ENCODE measurements at places on chromosomes 1 and 21.

- no peak overlapping the region for H3K27ac ChIP-seq
- no peak for DNase-seq
- H3K36me3 ChIP-seq, result no peaks in the 10 kb centered on the region
- H3K4me1 ChIP-seq, result no peaks in the 10 kb centered on the region
- H3K27me3 ChIP-seq, result no peaks in the 10 kb centered on the region
These were observed 885.3 kb downstream of the TTLL7 start for GRCh38 chr1:83113652-83114051.

DNA sequence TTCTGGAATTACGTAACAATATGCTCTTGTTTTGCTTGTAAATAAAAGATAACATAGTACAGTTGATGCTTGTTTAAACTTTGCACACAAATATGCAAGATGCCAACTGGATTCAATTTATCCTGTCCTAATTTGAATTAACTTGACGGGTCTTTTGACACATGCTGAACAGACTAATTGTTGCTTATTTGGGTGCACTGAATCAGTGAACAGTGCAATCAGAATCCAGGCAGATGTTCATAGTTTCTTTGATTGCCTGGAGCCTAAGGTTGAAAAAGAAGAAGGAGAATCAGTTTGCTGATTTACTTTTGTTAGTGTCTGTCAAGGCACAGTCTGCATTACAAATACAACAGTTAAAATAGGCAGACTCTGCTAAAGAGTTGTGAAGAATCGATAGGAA is 307.9 kb downstream of the COL11A1 start:
- H3K4me1 ChIP-seq, result no peaks in the 10 kb centered on the region
- H3K4me3 ChIP-seq, result no peak overlapping the region
- DNase-seq, result no peak
- H3K27ac ChIP-seq, result no peak overlapping the region
- H3K27me3 ChIP-seq, result no peaks in the 10 kb centered on the region

- H3K27ac ChIP-seq, result no peak overlapping the region
- H3K4me1 ChIP-seq, result no peaks in the 10 kb centered on the region
- peak; percentile 45 for DNase-seq
These were observed 1122.5 kb downstream of the NCAM2 start for GRCh38 chr21:22120616-22121266.

DNA sequence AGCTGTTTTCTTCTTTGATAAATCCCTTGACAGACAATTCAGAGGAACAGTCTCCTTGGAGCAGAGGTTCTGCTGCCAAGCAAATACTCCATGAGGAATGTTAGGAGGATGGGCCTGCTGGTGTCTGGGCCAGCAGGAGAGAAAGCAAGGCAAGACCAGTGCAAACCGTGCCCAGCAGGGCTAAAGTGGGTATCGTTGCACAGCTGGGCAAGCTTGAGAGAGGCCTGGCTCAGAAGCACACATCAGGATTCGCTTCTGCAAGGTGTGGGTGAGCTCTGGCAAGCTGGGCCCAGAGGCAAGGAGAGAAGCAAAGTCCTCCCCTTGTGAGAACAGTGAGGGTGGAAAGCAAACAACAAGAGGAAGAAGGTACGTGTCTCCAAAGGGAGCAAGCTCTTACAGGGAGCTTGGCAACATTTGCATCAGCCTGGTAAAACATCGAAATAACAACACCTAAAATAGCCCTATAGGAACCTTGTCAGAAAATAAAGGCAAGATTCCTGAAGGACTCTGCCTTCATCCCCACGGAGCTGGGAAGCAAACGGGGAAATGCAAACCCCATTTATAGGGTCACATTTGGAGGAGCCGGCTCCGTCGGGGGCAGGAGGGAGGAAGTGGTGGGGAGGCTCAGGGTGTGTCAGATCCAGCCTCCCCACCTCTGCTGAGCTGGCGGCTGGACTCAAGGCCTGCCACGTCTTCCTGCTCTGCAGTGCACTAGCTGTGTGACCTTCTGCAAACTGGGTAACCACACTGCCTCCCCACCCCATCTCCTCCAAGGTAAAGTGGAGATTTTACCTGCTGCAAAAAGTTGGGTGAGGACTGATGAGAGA is 62.3 kb upstream of the HIVEP3 start:
- no peaks in the 10 kb centered on the region for H3K36me3 ChIP-seq
- no peak overlapping the region for H3K4me3 ChIP-seq
- H3K27me3 ChIP-seq, result no peaks in the 10 kb centered on the region

- H3K4me1 ChIP-seq, result no peaks in the 10 kb centered on the region
- H3K4me3 ChIP-seq, result no peak overlapping the region
These were observed 81.3 kb upstream of the DUSP10 start for GRCh38 chr1:221823149-221823548.

DNA sequence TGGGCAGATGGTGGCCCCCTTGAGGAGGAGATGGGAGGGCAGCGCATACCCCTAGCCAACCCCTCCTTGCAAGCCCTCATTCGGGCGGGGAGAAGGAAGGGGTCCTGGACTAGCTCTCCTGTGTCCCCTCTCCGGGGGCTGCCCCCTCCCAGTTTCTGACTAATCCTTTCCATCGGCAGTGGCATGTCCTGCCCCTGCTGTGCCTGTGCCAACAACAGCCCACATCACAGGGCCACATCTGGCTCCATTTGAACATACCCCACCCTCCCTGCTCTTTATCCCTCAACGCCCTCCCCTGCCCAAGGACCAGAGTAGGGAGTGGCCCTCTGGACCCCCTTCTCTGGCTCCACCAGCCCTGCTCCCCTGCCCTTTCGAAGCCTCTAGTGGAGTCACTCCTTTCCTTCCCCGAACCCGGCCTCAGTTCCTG is 11.0 kb upstream of the LMNA start:
- no peak for DNase-seq
- H3K36me3 ChIP-seq, result no peaks in the 10 kb centered on the region
- H3K27me3 ChIP-seq, result no peaks in the 10 kb centered on the region
- H3K27ac ChIP-seq, result no peak overlapping the region
- peaks cover 35% of the 10 kb centered on the region for H3K4me1 ChIP-seq
- no peak overlapping the region for H3K4me3 ChIP-seq

GRCh38 chr1:227191607-227192006 is 126.7 kb downstream of the CDC42BPA start:
- no peak for DNase-seq
- H3K27ac ChIP-seq, result no peak overlapping the region
- no peak overlapping the region for H3K4me3 ChIP-seq
- no peaks in the 10 kb centered on the region for H3K36me3 ChIP-seq
- no peaks in the 10 kb centered on the region for H3K27me3 ChIP-seq

DNA sequence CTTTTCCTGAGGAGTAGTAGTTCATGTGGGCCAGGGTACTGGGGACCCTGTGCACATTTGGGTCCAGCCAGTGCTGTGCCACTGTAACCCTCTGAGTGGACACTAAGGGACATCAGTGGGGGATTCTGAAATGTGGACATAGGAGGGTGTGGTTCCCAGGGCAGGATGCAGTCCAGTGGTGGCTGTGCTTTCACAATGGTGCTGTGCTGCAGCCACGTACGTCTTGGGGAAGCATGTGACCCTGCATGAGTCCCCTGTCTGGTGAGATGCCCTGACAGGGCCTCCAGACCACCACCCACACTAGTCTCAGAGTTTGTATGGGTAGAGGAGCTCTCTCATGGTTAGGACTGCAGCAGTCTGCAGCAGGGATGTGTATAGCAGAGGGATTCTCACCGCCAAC is 37.8 kb upstream of the WNT2B start:
- H3K36me3 ChIP-seq, result no peaks in the 10 kb centered on the region
- no peaks in the 10 kb centered on the region for H3K27me3 ChIP-seq
- no peak overlapping the region for H3K27ac ChIP-seq
- H3K4me3 ChIP-seq, result no peak overlapping the region
- no peak for DNase-seq

- no peak overlapping the region for H3K27ac ChIP-seq
- peaks cover 11% of the 10 kb centered on the region for H3K4me1 ChIP-seq
- no peaks in the 10 kb centered on the region for H3K36me3 ChIP-seq
- H3K4me3 ChIP-seq, result no peak overlapping the region
These were observed 10.6 kb downstream of the TXNIP start for GRCh38 chr1:145985502-145986439.

DNA sequence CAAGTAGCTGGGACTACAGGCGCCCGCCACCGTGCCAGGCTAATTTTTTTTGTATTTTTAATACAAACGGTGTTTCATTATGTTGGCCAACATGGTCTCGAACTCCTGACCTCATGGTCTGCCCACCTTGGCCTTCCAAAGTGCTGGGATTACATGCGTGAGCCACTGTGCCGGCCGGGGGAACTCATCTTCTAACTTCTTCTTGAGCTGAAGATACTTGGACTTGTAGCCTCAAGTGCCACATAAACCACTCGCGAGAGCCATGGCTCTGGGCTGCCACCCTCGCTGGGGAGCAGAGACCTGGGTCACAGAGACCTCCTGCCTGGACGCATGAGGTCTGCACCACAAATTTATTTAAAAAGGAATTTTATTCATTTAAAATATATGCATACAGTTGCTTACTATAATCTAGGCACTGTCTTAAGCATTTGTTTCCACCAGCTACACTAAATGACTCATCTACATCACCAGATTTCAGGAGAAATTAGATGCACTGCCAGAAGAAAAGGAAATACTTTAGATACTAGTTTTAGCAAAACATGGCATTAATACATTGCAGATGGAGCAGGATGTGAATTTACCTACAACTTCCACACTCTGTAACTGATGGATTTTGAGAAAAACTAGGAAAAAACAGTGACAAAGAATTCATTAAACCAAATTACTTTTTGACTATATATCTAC is 29.9 kb upstream of the PUM1 start:
- no peak for DNase-seq
- no peak overlapping the region for H3K27ac ChIP-seq
- no peak overlapping the region for H3K4me3 ChIP-seq
- H3K27me3 ChIP-seq, result no peaks in the 10 kb centered on the region
- H3K36me3 ChIP-seq, result no peaks in the 10 kb centered on the region
- H3K4me1 ChIP-seq, result no peaks in the 10 kb centered on the region

DNA sequence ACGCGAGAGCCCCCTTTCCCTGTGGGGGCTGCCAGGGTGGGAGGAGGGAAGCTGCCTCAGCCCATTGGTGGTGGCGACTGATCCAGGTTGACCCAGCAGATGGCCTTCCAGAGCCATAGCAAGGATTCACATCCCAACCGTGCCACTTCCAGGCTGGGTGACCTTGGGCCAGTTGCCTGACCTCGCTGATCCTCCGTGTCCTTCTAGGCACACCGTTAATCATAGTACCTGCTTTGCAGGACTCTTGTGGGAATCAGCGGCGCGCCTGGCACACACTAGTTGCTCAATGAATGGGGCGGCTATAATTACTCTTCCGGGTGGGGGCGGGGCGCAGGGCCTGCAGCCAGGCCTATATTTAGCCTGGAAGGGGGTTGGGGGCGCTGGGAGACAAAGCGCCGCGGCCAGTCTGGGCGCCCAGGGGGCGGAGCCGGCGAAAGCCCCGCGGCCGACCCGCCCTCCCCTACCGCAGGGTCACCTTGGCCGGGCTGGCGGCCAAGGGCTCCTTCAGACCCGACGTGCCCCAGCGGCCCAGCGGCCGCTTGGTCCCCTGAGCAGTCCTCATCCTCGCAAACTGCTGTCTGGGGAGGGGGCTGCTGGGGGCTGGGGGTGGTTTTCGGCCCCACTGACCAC is 5.1 kb downstream of the HSPB7 start:
- no peak for DNase-seq
- no peaks in the 10 kb centered on the region for H3K27me3 ChIP-seq
- H3K4me1 ChIP-seq, result peaks cover 15% of the 10 kb centered on the region
- no peak overlapping the region for H3K27ac ChIP-seq
- no peaks in the 10 kb centered on the region for H3K36me3 ChIP-seq

DNA sequence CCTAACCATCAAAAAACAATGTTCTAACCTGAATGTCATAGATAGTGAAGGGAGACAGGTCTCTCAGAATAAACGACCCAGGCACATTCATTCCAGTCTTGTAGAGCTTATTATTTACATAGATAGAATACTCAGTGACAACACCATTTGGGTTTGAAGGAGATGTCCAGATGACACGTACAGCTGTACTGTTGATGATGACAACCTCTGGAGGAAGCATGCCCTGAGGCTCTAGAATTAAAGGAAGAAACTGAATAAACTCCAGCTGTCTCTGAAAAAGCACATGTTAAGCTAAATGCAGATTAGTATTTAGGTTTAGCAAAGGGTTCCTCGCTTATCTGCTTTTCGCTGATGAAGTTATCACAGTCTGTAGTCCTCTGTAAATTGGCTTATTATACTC is 277.2 kb downstream of the KCTD3 start:
- no peaks in the 10 kb centered on the region for H3K4me1 ChIP-seq
- H3K27me3 ChIP-seq, result no peaks in the 10 kb centered on the region
- no peak overlapping the region for H3K27ac ChIP-seq
- DNase-seq, result no peak
- no peak overlapping the region for H3K4me3 ChIP-seq

DNA sequence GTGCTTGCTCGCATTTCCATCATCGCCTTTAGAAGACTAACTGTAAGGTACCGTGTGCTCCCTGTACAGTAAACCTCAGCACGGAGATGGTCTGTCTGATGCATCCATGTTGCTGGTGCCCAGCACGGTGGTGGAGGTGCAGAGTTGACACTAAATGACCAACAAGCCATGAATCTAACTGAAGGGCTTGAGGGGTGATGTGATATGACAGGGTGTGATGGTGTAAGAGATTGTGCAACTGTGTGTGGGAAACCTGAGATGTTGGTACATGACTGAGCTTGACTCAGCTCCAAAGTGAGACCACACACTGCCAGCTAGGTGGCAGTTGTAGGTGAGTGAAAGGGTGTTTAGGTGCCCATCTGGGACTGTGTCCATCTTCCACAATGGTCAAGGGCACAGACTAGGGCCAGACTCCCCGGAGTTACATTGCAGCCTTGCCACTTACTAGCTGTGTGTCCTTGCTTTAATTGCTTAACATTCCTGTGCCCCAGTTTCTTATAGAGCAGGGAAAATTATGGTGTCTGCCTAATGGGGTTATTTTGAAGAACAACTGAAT is 21.4 kb downstream of the SLC2A1 start:
- no peak overlapping the region for H3K4me3 ChIP-seq
- H3K4me1 ChIP-seq, result peaks cover 94% of the 10 kb centered on the region
- no peaks in the 10 kb centered on the region for H3K27me3 ChIP-seq
- peak overlapping the region; percentile 52 for H3K27ac ChIP-seq
- peaks cover 48% of the 10 kb centered on the region for H3K36me3 ChIP-seq

DNA sequence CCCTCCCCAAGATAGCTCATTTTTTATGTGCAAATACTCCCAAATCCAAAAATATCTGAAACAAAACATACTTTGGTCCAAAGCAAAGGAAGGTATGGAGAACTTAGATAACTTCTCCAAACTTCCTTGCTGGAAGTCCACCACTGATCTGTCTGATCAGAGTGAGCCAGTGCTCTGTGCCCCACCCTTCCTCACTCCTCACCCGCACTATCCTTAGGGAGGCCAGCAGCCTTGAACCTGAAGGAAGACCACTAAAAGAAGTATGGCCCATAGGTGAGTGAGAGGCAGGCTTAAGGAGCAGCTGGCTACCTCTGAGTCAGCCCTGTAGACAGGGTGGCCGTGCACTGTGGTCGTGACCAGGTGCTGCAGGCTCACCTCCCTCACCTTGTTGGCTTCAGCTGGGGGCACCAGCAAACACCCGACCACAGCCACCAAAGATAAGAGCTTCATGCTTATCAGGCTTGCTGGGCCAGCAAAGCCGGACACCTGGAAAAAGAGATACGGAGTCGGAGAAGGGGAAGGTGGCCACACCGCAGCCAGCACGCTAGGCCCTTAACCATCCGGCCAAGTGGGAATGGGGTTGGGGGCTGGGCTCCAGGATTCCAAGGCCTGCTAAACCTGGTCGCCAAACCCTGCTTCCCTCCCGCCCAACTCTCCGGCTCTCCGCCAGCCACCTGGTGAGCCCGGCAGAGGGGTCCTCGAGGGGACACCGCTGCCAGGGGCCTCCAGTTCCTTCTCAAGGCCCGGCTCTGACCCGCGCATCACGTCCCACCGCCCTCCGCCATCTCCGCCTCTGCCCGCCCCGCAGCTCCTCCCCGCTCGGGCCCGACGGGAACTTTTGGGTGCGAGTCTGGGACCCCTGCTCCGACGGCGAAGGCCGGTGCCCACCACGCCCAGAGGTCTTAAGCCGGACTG is 543 bp downstream of the TMEM9 start:
- peak overlapping the region; percentile 92 for H3K4me3 ChIP-seq
- peaks cover 12% of the 10 kb centered on the region for H3K36me3 ChIP-seq
- DNase-seq, result peak; percentile 47
- no peak overlapping the region for H3K27ac ChIP-seq
- H3K4me1 ChIP-seq, result peaks cover 29% of the 10 kb centered on the region

Data from Karpas-422 (cell line).